Astrocyte (in vitro differentiated cells and primary cell): ENCODE measurements at places on chromosomes 7 and 10. TPM values are rescaled to one million over a fixed set of nuclear protein-coding genes. Genes with fewer than 3 reads are reported as not detected.

DNA sequence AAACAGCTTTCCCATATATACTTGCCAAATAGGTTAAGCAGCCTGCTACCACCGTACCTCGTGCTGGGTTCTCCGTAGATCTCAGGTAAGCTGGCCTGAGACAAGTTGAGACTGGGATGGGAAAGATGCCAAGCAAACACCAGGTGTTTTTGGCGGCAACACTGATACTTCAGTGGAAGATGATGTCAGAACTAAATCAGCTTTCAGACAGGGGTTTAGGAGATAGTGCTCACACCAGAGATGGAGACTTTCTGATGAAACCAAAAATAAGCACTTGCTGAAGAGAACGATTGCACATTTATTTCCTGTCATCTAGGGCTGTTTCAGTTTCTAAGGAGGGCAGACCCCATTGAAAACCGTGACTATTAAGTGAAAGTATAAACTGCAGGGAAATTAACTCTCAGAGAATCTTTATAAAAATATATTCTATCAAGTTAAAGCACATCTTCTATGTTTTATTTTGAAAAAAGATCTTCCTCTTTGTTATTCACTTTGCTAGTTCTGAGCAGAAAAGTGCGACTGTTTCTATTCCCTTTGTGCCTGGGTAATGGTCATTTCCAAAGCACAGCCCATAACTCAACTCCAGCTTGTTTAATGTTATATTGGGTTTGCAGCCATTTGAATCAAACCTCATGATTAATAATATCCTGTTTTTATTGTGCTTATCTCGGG, 149.9 kb downstream of the CPED1 start:
- no peak for DNase-seq
- H3K27me3 ChIP-seq: no peaks in the 10 kb centered on the region
- H3K4me1 ChIP-seq: no peaks in the 10 kb centered on the region
- H3K27ac ChIP-seq: no peak overlapping the region
- H3K36me3 ChIP-seq: no peaks in the 10 kb centered on the region

DNA sequence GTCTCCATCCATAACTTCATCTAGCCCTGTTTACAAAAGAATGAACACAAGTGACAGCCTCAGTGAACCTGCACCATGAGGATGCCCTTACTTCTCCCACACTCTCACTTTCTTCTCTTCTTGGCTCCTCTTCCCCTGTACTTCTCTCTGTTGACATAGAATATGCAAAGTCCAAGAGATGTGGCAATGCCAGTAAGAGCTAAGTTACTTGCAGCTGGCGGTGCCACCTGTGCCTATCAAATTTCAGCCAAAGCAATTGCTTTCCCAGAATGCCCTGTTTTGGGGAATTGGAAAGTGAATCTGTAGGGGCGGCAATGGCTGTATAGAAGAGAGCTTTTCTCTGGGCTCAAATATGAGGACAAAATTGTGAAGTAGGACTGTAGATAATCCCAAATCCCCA, 557.8 kb downstream of the AUTS2 start:
- no peak overlapping the region for H3K27ac ChIP-seq
- no peak for DNase-seq
- H3K4me3 ChIP-seq: no peak overlapping the region
- no peaks in the 10 kb centered on the region for H3K4me1 ChIP-seq
- no peaks in the 10 kb centered on the region for H3K27me3 ChIP-seq

DNA sequence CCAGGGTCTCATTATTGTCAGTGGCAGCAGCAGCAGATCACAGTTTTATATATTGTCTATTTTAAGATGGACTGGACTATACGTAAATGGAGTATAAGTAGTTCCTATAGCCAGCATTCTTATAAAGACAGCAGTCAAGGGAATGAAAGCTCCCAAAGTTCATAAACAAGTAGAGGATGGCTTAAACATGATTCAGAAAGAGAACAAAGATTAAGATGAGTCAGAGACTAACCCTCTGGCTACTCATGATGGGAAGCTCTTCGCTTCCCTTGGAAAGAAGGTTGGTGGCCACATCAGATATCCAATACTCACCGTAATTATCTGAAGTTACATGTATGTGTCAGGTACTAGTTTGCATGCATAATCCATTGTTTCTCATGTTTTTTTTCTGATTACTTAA, 277.0 kb downstream of the INHBA start:
- no peaks in the 10 kb centered on the region for H3K27me3 ChIP-seq
- peak overlapping the region; percentile 82 for H3K27ac ChIP-seq
- no peak overlapping the region for H3K4me3 ChIP-seq
- H3K4me1 ChIP-seq: peaks cover 7% of the 10 kb centered on the region
- DNase-seq: peak; percentile 87
- H3K36me3 ChIP-seq: no peaks in the 10 kb centered on the region

DNA sequence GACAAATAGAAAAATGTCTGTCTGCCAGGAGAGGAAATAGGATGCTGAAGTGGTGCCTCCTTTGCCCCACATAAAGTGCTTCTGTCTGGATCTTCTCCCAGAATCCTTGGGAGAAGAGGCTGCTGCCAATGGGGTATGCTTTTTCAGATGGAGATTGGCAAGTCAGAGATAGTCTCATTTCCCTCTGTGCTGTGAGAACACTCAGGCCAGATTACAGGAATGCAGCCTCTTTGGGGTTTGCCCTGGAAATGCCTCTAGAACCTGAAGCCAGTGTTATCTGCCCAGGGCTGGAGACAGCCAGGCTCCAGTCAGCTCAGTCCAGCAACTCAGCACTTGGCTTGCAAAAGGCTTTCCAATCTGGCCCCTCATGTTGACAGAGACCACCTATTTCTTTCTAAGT, 119.1 kb upstream of the PHYHIPL start:
- no peak for DNase-seq
- H3K27me3 ChIP-seq: peaks cover 24% of the 10 kb centered on the region
- no peaks in the 10 kb centered on the region for H3K4me1 ChIP-seq
- H3K4me3 ChIP-seq: no peak overlapping the region
- no peaks in the 10 kb centered on the region for H3K36me3 ChIP-seq

DNA sequence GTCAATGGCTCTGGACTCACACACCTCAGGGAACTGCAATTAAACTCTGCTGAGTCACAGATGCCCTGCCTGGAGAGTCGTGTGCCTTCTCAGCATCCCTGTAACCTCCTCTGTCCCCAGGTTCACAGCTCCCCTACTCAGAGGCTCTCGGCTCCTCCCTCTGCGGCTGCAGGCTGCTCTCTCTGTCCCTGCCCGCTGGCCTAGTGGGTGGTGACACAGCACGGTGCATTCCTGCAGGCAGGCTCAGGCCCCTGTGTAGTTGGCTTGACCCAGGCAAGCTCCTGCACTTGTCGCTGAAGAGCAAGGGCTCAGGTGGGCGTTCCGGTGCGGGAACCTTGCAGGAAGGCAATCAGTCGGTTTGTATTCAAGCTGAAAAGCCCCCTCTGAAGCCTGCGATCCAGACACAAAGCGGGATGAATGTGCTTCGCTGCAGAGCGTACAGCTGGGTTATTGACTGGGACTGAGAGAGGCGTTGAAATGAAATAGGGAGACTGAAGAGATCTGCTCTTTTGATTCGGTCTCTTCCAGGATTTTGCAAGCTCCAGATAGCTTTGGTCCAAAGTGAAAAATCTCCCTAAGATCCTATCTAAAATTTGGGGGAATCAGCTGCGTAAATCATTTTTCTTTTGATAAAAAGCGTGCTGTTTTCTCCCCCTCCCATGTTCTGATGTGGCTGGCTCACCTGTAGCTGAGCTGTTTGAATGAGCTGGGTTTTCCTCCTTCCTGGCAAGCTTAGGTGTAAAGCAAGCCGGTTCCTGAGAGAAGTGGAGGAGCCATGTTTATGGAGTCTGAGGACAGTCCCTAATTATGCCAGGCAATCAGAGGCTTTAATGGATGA, 208.7 kb upstream of the PHYHIPL start:
- no peak overlapping the region for H3K27ac ChIP-seq
- no peak overlapping the region for H3K4me3 ChIP-seq
- peaks cover 6% of the 10 kb centered on the region for H3K27me3 ChIP-seq
- no peaks in the 10 kb centered on the region for H3K4me1 ChIP-seq
- DNase-seq: no peak

DNA sequence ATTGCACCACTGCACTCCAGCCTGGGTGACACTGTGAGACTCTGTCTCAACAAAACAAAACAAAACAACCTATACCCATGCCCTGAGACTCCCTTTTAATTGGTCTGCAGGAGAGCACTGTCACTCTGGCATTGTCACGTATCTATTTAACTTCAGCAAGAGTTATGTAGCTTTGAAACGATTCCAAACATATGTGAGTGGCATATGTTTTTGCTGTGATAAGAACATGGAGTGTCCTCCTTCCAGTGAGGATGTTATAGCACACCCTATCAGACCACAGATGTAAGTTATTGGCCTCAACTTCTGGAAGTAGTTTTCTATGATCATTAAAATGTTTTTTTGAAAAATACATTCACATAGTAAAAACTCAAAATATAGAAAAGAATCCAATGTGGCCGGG, 15.5 kb upstream of the DNAJC12 start:
- no peaks in the 10 kb centered on the region for H3K36me3 ChIP-seq
- H3K27me3 ChIP-seq: no peaks in the 10 kb centered on the region
- H3K27ac ChIP-seq: no peak overlapping the region
- H3K4me3 ChIP-seq: no peak overlapping the region
- DNase-seq: no peak
- H3K4me1 ChIP-seq: no peaks in the 10 kb centered on the region

SPDYE6 gene
- not detected in 2 replicates for total RNA-seq

DNA sequence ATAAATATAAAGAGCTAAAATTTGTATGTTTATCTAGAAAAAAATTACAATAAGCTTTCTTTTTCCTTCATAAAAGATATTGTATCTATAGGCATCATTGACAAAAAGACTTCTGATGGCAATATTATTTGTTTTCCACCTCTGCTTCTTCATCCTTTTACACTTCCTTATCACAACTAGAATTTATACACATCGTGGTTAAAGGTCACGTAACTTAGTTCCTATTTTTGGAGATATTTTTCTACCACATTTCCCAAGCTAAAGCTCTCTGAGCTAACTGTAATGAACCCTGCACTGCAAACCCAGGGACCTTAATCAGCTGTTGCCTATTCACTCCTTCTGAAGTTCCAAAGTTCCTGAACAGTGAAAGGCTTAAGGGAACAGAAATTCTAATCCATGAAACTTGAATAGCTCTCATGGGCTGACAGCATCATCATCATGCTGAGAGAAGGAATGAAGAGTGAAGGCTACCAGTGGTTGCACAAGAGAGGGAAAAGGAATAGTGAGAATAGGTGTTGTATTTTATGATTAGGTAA, 106.1 kb upstream of the SLC13A1 start:
- no peaks in the 10 kb centered on the region for H3K4me1 ChIP-seq
- H3K27me3 ChIP-seq: no peaks in the 10 kb centered on the region
- H3K36me3 ChIP-seq: no peaks in the 10 kb centered on the region
- no peak overlapping the region for H3K27ac ChIP-seq
- no peak overlapping the region for H3K4me3 ChIP-seq
- DNase-seq: no peak

TMEM176B gene
- total RNA-seq: 0.26 and 0.32 TPM in 2 replicates

AKR1C1 gene
- total RNA-seq: 0.60 and 1.3 TPM in 2 replicates

IRF5 gene
- 0.36 TPM in 1 of 2 replicates, not detected in the other for total RNA-seq

DNA sequence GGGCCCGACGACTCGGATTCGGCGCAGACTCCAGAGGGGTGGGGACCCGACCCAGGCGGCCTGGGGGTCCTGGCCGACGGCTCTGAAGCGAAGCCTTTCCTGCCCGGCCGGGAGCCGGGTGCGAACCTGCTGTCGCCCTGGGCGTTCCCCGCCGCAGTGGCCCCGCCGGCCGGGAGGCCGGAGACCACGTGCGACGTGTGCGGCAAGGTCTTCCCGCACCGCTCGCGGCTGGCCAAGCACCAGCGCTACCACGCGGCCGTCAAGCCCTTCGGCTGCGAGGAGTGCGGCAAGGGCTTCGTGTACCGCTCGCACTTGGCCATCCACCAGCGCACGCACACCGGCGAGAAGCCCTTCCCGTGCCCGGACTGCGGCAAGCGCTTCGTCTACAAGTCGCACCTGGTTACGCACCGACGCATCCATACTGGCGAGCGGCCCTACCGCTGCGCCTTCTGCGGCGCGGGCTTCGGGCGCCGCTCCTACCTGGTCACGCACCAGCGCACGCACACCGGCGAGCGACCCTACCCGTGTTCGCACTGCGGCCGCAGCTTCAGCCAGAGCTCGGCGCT, 15.4 kb downstream of the ZNF316 start:
- no peak for DNase-seq
- no peak overlapping the region for H3K4me3 ChIP-seq
- H3K27ac ChIP-seq: no peak overlapping the region

ASZ1 gene
- not detected in 2 replicates for total RNA-seq

- peaks cover 24% of the 10 kb centered on the region for H3K4me1 ChIP-seq
- H3K36me3 ChIP-seq: no peaks in the 10 kb centered on the region
- no peaks in the 10 kb centered on the region for H3K27me3 ChIP-seq
- no peak overlapping the region for H3K4me3 ChIP-seq
- peak; percentile 73 for DNase-seq
These were observed 155.4 kb upstream of the ITGB1 start for GRCh38 chr10:33113466-33113865.

GRCh38 chr7:12210179-12211053, 678 bp upstream of the TMEM106B start:
- H3K27ac ChIP-seq: peak overlapping the region; percentile 84
- H3K4me1 ChIP-seq: peaks cover 5% of the 10 kb centered on the region
- H3K27me3 ChIP-seq: no peaks in the 10 kb centered on the region
- DNase-seq: peak; percentile 41
- peak overlapping the region; percentile 86 for H3K4me3 ChIP-seq
- no peaks in the 10 kb centered on the region for H3K36me3 ChIP-seq

DNA sequence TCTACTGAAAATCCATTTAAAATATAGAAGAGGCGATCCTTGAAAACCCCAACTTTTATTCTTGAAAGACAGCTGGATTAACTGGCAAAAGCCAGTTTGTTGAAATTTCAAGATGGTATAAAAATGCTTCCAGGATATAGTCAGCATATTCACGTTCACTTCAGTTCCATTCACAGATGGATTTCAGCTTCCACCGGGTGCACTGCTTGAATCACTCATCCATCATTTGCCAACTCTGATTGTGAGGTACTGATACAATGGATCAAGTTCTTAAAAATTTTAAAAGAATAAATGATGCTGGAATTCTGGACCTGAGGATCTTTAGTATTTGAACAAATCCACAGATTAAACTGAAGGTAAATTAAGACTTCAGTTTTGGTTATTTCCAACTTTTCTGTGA, 2.4 kb downstream of the PURB start:
- H3K27ac ChIP-seq: peak overlapping the region; percentile 90
- peak; percentile 21 for DNase-seq

DNA sequence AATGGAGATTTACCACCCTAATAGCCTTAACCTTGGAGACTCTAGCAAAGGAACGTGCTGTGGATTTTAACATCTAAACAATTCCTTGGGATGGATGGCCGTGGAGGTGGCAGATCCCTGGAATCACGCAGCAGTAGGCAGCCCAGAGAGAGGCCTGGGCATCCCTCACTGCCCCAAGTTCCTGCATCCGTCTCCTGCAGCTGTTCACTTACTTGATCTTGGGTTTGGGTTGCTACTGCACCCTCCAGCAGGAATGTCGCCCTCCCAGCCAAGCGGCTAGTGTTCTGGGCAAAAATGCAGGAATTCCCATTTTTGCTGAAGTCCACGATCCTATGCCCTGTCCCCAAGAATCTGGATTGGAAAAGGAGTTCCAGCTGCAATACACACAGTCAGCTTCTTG, 166.7 kb upstream of the SH2B2 start:
- H3K4me3 ChIP-seq: no peak overlapping the region
- peaks cover 30% of the 10 kb centered on the region for H3K4me1 ChIP-seq
- no peak overlapping the region for H3K27ac ChIP-seq

GRCh38 chr7:115178835-115179234, 256.9 kb downstream of the MDFIC start:
- H3K27me3 ChIP-seq: no peaks in the 10 kb centered on the region
- DNase-seq: peak; percentile 57
- no peak overlapping the region for H3K4me3 ChIP-seq
